ENCODE measurements at places on chromosomes 4 and X.

- DNase-seq = no peak
Observed at GRCh38 chrX:87299563-87300160, 217.9 kb upstream of the KLHL4 start.

GRCh38 chrX:152151256-152151655 lies 12.9 kb upstream of the MAGEA10 start:
- no peak for DNase-seq

GRCh38 chrX:66632473-66632872 lies 6.4 kb downstream of the EDA2R start:
- no peak for DNase-seq

GRCh38 chr4:180059216-180059881 lies 2183.9 kb upstream of the TENM3 start:
- no peak for DNase-seq

DNA sequence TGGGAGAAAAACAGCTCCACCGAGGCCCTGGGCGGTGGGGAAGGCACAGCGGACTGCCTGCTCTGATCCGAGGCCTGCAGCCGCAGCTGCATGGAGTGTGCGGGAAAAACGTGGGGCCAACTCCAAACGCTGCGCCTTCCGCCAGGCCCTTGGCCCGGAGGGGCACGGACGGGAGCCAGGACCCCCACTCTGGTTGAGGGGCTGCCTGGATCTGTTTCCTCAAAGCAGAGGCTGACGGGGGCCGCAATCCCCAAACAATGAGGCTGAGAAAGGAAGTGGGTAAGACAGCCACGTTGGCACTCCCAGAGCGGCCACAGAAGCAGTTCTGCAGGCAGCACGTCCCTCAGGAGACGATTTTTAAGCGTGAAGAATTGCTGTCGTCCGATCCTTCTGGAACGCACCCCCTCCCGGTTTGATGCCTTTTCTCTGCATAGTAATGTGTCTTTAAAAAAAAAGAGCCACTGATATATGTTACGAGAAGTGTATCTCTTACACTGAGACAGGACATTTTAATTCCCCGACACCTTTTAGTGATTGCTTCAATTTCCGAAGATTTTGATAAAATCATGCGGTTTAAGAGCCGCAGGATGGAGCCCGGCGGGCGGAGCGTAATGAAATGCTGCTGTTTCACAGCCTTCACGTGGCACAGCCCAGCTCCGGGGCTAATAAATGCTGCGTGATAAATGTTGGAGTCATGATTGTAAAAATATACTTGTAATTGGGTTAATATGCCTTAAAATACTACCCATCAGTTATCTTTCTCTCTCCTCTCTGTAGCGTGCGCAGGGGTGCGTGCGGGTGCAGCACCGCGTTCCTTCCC lies 85.7 kb downstream of the FAM53A start:
- no peak for DNase-seq

DNA sequence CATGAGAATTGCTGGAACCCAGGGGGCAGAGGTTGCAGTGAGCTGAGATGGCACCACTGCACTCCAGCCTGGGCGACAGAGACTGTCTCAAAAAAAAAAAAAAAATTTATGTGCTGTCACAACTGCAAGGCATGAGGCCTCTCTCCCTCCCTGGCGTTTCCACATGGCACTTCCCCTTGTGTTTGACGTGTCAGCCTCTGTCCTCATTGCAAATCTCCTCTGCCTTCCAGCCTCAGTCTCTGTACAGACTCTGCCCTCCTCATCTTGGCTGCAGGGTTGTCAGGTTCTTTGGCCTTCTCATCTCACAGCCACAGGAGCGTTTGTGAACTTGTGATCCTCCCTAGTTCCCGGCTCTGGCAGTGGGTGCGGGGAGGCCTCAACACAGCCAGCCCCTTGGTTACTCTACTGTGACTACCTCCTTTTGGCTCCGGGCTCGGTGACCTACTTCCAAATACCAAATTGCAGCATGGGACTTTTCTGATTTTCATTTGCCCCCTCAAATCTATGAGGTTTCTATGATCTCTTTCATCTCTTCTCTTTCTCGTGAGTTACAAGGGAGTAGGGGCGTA lies 250.0 kb downstream of the CBR4 start:
- DNase-seq = no peak

- no peak for DNase-seq
Observed at GRCh38 chrX:140572724-140573123, 67.9 kb upstream of the SOX3 start.

GRCh38 chr4:83370640-83370906 lies 35.9 kb upstream of the HPSE start:
- no peak for DNase-seq

GRCh38 chr4:96524311-96524875 lies 684.5 kb downstream of the PDHA2 start:
- no peak for DNase-seq

GRCh38 chrX:22141047-22141730 lies 109.1 kb downstream of the PHEX start:
- DNase-seq = no peak

DNA sequence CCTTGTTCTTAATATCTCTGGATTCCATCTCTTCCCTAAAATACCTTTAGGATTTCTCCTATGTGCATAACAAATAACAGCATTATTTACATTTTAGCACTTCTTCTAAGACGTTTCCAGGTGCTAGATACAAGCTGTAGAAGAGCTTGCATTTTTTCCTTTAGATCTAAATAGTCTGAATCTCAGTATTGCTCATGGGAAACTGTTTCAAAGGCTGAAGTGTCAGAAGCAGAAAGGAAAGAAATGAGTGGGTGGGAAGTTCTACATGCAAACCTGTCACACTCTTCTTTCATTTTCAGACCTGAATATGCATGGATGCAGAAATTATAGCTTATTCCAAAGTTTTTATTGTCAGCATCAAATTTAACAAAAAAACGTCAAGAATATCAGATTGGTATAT lies 41.8 kb downstream of the FGF13 start:
- DNase-seq = no peak

- DNase-seq = no peak
Observed at GRCh38 chr4:57148177-57148576, 38.0 kb upstream of the IGFBP7 start.

- DNase-seq = no peak
Observed at GRCh38 chr4:82648356-82648755, 86.6 kb upstream of the TMEM150C start.

GRCh38 chr4:164997941-164998340 lies 20.5 kb upstream of the TRIM61 start:
- no peak for DNase-seq

GRCh38 chr4:173170182-173170778 lies 1.7 kb downstream of the GALNT7 start:
- DNase-seq = no peak

All from effector memory CD8-positive, alpha-beta T cell (primary cell).